Head of caudate nucleus (tissue), 42 donors: ENCODE measurements at places on chromosomes 6 and 20.

DNA sequence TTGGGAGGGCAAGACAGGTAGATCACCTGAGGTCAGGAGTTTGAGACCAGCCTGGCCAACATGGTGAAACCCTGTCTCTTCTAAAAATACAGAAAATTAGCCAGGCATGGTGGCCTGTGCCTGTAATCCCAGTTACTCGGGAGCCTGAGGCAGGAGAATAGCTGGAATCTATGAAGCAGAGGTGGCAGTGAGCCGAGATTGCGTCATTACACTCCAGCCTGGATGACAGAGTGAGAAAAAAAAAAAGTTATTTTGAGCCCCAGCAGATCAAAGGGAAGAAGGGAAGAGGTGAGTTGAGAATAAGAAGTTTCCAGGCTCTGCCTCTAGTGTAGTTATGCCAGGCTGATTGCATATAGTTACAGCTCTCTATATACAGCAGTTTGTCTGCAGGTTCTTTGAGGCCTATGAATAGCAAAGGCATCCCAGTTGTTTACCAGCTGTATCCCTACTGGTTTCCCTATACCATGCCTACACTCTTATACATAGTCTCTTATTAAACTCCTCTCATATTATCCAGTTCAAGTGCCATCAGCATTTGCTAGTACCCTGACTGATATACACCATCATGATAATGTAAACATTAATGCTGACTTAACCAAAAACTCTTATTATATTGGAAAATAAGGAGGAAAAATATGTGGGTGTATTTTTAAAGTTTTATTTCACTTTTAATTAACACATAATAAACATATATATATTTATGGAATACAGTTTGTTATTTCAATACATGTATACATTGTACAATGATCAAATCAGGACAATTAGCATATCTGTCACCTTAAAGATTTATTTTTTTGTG lies 823.6 kb upstream of the ADGRB3 start:
- DNase-seq = no peak

- no peak for DNase-seq
Measured at GRCh38 chr6:104579310-104579863, 280.3 kb downstream of the HACE1 start.

DNA sequence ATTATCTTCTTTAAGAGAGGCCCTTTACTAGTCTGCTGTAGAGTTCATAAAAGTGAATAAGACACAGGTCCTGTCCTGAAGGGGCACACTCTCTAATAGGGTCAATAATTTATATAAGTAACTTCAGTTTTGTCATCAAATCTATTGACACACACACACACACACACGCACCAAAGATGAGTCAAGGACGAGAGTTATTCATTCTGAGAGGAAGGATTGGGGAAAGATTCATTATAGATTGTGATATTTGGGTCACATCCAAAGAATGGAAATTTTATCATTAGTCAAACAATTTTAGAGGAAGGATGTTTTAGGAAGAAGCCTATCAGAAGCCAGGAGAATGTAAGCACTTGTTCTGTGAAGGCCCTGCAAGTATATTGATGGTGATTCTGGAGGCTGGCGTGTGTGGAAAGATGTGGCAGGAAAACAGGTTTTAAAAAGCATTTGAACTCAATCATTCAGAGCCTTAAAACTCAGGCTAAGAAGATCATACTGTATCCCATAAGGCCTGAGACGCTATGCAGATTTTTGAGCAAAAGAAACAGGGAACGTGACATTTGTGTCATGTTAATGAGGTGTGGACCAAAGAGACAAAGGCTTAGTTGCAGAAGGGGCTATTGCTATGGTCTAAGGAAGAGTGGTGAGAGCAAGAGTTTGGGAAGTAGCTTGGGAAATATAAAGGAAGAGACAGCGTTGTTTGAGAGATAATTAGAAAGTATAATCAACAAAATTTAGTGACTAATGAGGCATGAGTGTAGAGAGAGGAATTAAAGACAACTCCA lies 161.4 kb upstream of the PREP start:
- no peak for DNase-seq

GRCh38 chr6:135117413-135117968 lies 62.9 kb upstream of the HBS1L start:
- DNase-seq = no peak
